Naive thymus-derived CD4-positive, alpha-beta T cell (primary cell): ENCODE measurements at places on chromosomes 7 and 10.

DNA sequence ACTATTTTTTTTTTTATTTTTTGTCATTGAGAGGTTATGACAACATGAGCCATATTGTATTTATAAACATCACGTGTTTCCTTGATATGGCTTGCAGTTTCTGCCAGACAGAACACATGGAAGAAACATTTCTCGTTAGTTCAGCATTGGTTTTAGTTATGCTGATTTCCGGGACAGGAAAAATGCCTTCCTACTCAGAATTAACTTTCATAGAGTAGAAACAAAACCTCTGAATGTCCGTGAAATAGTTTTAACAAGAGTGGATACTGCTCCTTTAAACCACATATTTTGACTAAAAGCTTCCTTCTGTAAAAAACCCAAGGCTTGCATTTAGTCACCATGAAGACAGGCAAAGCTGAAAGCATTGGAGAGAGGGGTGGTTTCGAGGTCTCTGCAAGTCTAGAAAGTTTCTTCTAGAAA, 240.4 kb downstream of the KIAA1217 start:
- H3K36me3 ChIP-seq = no peaks in the 10 kb centered on the region
- peaks cover 3% of the 10 kb centered on the region for H3K27me3 ChIP-seq
- no peak for DNase-seq
- no peak overlapping the region for H3K4me3 ChIP-seq
- no peak overlapping the region for H3K27ac ChIP-seq

DNA sequence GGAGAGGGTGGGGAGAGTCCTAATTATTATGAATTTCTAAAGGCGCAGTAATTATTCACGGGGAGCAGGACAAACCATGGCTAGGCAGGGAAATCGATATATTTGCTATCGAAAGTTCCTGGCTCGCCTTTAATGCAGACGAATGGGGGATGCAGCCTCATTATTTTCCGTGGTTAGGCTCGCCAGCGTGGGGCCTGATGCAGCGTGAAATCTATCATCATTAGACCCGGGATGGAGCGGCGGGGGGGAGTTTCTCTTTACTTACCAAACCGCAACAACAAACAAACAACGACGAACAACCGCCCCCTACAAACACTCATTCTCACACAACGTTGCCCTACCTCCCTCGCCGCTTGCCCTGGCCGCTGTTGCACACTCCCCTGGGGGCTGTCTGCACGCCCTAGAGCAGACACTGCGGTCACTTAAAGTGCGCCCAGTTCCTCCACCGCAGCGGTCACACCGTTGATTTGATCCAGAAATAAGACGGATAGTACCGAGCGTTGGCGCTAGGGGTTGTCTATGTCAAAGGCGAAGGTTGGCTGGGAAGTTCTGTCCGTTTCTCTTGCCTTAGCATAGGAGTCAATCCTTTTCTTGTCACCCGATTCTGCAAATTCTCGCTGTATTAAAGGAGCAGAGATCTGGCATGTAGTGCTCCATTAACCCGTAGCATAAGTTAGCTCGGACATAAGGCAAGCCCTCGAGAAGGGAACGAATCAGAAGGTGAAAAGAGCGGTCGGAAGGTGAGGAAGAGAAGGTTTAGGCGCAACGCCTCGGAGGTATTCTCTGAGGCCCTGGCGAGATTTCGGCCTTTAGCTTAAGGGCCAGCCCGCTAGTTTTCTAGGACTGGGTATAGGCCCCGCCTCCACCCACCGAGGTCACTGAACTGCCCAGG, 10.4 kb downstream of the NXPH1 start:
- peaks cover 6% of the 10 kb centered on the region for H3K4me1 ChIP-seq
- peaks cover 30% of the 10 kb centered on the region for H3K27me3 ChIP-seq
- H3K36me3 ChIP-seq = no peaks in the 10 kb centered on the region
- no peak for DNase-seq

- peaks cover 18% of the 10 kb centered on the region for H3K4me1 ChIP-seq
- H3K4me3 ChIP-seq = no peak overlapping the region
- peak; percentile 25 for DNase-seq
- peak overlapping the region; percentile 42 for H3K27ac ChIP-seq
Measured at GRCh38 chr10:89419548-89419947, 5.2 kb downstream of the IFIT5 start.

DNA sequence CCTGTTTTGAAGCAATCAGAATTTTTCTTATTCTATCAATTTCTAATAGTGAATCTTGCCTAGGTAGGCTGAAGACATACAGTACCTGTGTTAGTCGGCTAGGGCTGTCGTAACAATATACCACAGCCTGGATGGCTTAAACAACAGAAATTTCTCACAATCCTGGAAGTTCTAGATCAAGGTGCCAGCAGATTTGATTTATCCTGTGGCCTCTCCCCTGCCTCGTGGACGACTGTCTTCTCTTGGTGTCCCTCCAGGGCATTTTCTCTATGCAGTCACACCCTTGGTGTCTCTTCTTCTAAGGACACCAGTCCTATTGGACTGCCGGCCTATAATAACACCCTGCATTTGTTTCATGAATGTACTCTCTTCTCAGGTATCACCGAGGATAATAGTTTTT, 1.8 kb upstream of the RSU1 start:
- no peak for DNase-seq
- H3K4me1 ChIP-seq = peaks cover 8% of the 10 kb centered on the region
- no peaks in the 10 kb centered on the region for H3K36me3 ChIP-seq
- no peak overlapping the region for H3K27ac ChIP-seq

- H3K27ac ChIP-seq = no peak overlapping the region
- H3K36me3 ChIP-seq = peaks cover 12% of the 10 kb centered on the region
- no peak overlapping the region for H3K4me3 ChIP-seq
- no peaks in the 10 kb centered on the region for H3K4me1 ChIP-seq
- no peaks in the 10 kb centered on the region for H3K27me3 ChIP-seq
Measured at GRCh38 chr7:56097700-56098099, 4.9 kb upstream of the PHKG1 start.

GRCh38 chr7:48665353-48666135, 258.8 kb upstream of the CDC14C start:
- no peak overlapping the region for H3K4me3 ChIP-seq
- H3K4me1 ChIP-seq = no peaks in the 10 kb centered on the region
- no peaks in the 10 kb centered on the region for H3K27me3 ChIP-seq
- DNase-seq = no peak
- no peaks in the 10 kb centered on the region for H3K36me3 ChIP-seq
- no peak overlapping the region for H3K27ac ChIP-seq

DNA sequence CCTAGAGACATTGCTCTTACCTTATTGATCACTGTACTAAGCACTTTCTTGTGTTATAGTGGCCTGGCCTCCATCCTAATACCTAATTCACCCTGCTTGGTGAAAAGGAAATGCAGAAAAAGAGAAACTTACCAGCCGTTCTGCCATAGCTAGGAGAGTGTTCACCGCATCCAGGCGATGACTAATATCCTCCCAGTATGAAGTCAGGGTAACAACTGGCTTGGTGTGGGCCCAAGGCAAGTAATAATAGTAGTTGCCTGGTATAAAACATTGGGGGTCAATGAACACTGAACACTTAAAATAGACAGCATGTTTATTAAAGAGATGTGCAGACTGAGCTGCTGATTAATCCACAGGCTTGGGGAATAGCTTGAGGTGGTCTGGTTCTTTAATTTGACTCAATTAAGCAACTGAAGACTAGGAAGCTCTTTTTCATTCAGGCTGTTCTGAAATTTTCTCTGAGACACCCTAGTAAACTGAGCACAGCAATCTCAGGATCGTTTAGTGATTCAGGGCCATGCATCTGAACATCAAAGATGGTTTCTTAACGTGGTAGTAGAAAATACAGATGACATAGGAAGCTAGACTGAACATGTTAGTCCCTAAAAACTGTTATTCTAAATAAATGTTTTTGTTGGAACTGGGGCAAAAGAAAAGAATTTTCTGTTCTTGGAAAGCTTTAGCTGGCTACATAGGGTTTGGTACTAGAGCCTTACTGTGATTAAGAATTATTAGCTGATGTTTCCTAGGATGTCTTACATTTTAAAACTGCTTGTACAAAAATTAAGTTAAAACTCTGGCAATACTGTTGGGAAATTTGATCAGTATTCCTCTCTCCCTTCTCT, 102.2 kb downstream of the MYOF start:
- no peak overlapping the region for H3K4me3 ChIP-seq
- no peaks in the 10 kb centered on the region for H3K36me3 ChIP-seq
- no peaks in the 10 kb centered on the region for H3K4me1 ChIP-seq
- H3K27me3 ChIP-seq = no peaks in the 10 kb centered on the region
- no peak overlapping the region for H3K27ac ChIP-seq

DNA sequence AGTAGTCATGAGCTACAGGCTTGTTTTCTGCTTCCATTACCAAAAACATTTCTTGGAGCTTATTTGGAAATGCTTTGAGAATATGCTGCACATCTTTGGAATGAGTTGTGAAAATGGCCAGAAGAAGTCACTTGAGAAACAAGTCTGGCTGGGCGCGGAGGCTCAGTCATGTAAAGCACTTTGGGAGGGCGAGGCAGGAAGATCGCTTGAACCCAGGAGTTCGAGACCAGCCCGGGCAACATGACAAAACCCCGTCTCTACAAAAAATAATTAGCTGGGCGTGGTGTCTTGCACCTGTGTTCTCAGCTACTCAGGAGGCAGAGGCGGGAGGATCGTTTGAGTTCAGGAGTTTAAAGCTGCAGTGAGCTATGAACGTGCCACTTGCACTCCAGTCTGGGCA, 882 bp upstream of the CHCHD1 start:
- DNase-seq = no peak
- peaks cover 25% of the 10 kb centered on the region for H3K4me1 ChIP-seq
- peak overlapping the region; percentile 92 for H3K27ac ChIP-seq
- H3K36me3 ChIP-seq = peaks cover 12% of the 10 kb centered on the region

DNA sequence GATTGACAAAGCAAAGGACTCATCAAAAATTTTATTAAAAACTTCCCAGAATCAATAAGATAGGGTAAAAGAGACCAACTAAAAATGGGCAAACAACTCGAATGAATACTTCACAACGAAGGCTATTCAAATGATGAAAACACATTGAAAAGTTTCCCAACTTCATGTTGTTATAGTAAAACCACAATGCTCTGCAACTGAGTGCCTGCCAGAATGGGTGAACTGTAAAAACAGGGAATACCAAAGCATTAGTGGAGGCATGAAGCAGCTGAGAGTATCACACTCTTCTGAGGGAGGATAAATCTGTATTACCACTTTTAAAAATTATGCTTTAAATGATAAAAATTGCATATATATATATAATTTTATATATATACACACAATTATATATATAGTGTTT, 1214.7 kb downstream of the SORCS3 start:
- no peaks in the 10 kb centered on the region for H3K27me3 ChIP-seq
- no peak for DNase-seq
- no peak overlapping the region for H3K27ac ChIP-seq
- no peaks in the 10 kb centered on the region for H3K36me3 ChIP-seq
- no peak overlapping the region for H3K4me3 ChIP-seq
- H3K4me1 ChIP-seq = peaks cover 15% of the 10 kb centered on the region

- DNase-seq = no peak
- no peaks in the 10 kb centered on the region for H3K27me3 ChIP-seq
- H3K36me3 ChIP-seq = no peaks in the 10 kb centered on the region
- no peak overlapping the region for H3K4me3 ChIP-seq
Measured at GRCh38 chr10:113939212-113939860, 84.9 kb downstream of the NHLRC2 start.

DNA sequence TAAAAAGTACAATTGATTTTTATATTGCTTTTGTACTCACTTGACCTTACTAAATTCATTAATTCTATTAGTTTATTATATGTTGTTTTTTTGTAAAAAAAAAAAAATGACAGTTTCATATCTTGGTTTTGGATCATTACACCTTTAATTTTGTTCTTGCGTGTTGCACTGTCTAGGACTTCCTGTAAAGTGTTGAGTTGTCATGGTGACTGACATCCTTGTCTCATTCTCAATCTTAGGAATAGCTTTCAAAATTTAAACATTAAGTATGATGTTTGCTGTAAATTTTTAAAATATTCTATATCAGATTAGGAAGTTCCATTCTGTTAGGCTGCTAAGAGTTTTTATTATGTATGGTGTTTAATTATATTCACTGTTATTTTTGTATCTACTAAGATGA, 139.1 kb downstream of the ARHGAP12 start:
- no peaks in the 10 kb centered on the region for H3K27me3 ChIP-seq
- no peak overlapping the region for H3K4me3 ChIP-seq
- H3K4me1 ChIP-seq = peaks cover 3% of the 10 kb centered on the region
- DNase-seq = no peak
- H3K27ac ChIP-seq = no peak overlapping the region

GRCh38 chr7:620056-620455, 100.4 kb upstream of the PDGFA start:
- no peaks in the 10 kb centered on the region for H3K27me3 ChIP-seq
- H3K27ac ChIP-seq = peak overlapping the region; percentile 91
- H3K4me3 ChIP-seq = no peak overlapping the region

DNA sequence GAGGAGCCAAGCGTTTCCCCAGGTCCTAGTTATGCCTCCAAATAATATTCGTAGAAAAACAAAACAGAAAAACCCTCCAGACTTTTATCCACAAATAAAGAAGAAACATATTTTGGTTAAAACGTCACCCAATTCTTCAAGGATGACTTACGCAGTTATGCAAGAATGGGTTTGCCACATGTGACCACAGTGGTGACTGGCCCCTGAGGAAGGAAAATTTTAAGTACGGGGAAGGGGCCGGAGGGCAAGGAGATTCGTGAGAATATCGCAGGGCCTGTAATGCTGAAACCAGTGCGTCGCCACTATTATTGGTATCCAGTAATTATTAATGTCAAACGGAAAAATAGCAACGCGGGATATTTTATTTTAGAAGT, 537 bp upstream of the MRPS24 start:
- peaks cover 5% of the 10 kb centered on the region for H3K36me3 ChIP-seq
- H3K4me3 ChIP-seq = peak overlapping the region; percentile 92
- H3K27me3 ChIP-seq = no peaks in the 10 kb centered on the region
- DNase-seq = no peak

GRCh38 chr7:156635529-156636385, 4.8 kb upstream of the RNF32 start:
- peaks cover 6% of the 10 kb centered on the region for H3K4me1 ChIP-seq
- H3K4me3 ChIP-seq = no peak overlapping the region
- no peak overlapping the region for H3K27ac ChIP-seq
- H3K36me3 ChIP-seq = no peaks in the 10 kb centered on the region
- H3K27me3 ChIP-seq = no peaks in the 10 kb centered on the region

GRCh38 chr7:87512906-87513305, 37.4 kb upstream of the ABCB4 start:
- DNase-seq = no peak
- H3K4me1 ChIP-seq = no peaks in the 10 kb centered on the region
- no peaks in the 10 kb centered on the region for H3K36me3 ChIP-seq
- no peak overlapping the region for H3K27ac ChIP-seq
- no peak overlapping the region for H3K4me3 ChIP-seq
